Gastroesophageal sphincter (tissue), 4 donors: ENCODE measurements at places on chromosomes 1 and 21.

DNA sequence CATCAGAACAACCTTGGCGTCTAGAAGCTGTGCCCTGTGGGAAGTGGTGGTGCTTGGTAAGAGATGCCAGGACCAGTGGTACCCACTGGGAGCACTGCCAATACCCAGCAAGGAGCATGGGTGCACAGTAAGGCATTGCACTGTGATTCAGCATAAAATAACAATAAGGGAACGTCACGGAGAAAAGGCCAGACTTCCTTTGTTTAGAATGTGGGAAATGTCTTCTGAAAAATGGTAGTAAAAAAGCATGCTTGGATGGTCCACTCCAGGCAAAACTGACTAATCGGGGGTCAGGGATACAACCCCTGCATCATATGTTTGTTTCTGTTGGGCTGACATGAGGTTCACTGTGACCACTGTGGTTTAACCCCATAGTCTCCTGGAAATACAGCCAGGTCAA is 14.7 kb downstream of the METTL18 start:
- ATAC-seq: no peak

DNA sequence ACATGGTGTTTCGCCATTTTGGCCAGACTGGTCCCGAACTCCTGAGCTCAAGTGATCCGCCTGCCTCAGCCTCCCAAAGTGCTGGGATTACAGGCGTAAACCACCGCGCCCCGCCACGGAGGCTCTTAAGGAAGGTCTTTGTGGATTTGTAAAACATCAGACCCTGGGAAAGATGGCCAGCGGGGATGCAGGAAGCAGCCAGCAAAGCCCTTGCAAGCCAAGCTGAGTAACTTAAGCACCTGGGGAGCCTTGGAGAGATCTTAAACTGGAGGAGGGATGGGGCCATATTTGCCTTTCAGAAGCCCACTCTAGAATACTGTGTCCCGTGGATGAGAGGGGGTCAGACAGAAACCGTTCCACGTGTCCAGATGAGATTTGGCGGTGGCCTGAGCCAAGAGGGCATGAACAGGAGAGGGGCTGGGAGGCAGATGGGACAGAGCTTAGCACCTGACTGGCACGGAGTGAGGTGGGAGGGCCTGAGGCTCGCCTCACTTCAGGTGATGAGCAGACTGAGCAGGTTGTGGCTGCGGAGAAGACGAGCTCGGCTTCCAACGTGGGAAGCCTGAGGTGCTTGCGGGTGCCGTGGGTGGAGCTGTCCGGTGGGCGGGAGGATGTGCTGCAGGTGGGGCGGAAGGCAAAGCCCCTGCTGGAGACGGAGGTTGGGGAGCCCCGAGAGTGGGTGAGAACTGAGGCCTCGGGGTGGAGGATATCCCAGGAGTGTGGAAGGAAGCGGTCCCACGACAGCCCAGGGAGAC is 11.7 kb downstream of the C1orf216 start:
- no peak for ATAC-seq

GRCh38 chr1:160377585-160378206 is 10.8 kb downstream of the NHLH1 start:
- no peak for ATAC-seq

GRCh38 chr1:109075531-109076490 is at the start of gene TAF13:
TAF13 (minus strand) TSS chr1:109076003; CDS start chr1:109075947, 56 bp downstream.
- peak; percentile 100 for ATAC-seq

DNA sequence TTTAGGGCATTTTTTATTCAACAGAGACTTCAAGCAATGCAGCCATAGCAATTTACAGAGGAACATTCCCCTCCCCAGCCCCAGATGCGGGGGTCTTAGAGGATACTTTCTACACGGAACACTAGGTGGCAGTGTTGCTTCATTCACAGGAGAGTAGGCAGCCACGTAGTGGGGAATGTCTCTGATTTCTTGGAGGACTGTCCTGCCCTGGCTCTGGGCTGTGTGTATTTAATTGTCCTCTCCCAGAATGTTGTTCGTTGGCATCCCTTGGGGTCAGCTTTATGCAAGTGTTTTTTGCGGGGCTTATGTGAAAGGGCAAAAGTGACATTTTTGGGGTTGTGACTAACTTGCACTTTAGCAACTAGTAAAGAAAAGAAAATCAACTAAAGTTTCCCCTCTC is 96.9 kb downstream of the PAPPA2 start:
- peak; percentile 83 for ATAC-seq

GRCh38 chr1:21439345-21439720 is 604 bp upstream of the NBPF3 start:
- ATAC-seq: no peak

DNA sequence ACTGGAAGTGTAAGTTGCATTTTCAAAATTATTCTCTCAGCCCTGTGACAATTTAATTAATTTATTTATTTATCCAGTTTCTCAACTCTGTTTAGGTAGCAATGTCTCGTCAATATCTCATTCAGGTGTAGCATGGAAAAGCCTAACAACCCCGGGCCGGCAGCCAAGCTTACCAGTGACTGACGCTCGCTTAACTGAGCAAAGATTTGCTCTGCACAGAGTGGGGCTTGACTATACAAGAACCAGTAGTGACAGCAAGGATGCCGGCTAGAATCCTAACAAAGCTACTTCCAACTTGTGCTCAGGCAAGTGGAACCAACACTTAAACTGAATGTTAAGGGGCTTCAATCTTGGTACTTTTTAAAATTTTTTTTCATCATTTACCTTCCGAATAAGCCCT is 80.9 kb upstream of the ESRRG start:
- no peak for ATAC-seq

DNA sequence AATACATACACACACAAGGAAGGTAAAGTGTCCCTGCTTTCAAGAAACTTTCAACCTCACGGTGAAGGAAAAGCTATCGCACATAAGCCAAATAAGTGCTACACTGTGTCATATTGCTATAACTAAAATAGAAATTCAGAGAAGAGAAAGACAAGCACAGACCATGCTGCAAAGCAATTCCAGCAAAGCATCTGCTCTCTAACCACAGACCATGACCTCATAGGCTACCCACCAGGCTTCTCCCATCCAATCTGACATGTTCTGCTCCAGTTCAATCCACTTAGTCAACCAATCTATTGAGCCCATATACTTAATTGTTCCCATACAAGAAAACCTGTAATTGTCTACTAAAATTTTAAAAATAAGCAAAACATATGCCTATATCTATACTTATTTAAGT is 211.3 kb downstream of the BARHL2 start:
- no peak for ATAC-seq

GRCh38 chr1:208565756-208566440 is 321.7 kb upstream of the PLXNA2 start:
- no peak for ATAC-seq

DNA sequence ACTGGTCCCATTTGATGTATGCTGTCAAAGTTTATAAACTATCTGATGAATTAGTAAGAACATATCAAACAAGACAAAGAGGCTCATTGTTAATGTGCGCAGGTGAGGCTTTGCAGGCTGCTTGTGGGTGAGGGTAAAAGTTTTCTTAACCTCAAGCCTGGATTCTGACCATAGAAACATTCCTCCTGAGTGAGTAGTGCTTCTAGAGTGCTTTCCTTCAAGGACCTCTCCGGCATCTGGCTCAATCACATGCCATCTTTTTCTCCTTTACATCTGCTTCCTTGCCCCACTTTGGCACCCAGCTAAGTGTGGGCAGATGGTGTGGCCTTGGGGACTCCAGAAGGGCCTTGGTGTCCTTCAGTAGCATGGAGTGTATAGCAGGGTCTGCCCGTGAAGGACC is 104.0 kb downstream of the ROR1 start:
- ATAC-seq: no peak

DNA sequence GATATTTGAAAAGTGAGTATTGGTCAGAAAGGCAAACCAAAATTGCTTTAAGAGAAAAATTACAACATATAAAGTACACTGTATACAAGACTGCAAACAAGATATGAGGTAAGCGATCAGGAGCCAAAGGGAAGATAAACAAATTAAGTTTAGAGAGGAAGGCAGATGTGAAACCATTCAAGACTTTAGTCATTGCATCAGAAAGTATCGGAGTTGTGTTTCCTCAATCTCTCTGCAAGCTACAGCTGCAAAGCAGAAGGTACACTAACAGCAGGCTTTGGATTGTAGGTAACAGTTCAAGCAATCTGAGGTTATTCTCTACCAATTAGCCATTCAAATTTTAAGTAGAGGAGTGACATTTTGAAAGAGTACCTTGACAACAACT is 21.3 kb upstream of the TLCD4 start:
- ATAC-seq: no peak

- no peak for ATAC-seq
Observed at GRCh38 chr1:31668303-31668883, 23.7 kb upstream of the PEF1 start.
